A549 treated with Mapracorat at 1 μM for 4 hours (cell line): ENCODE measurements at places on chromosomes 13 and 19. TPM values are rescaled to one million over a fixed set of nuclear protein-coding genes. Genes with fewer than 3 reads are reported as not detected.

The COX7A1 gene
- total RNA-seq = not detected in 5 replicates

The EFNA2 gene
- total RNA-seq = 1.5 to 2.4 TPM (median 1.7 TPM) in 5 replicates

The TMEM221 gene
- 0.32 to 0.85 TPM (median 0.83 TPM) in 5 replicates for total RNA-seq

The CACNG8 gene
- total RNA-seq = 0.73 to 1.2 TPM (median 0.93 TPM) in 5 replicates

The PSG6 gene
- not detected in 5 replicates for total RNA-seq

The CDX2 gene
- total RNA-seq = 0.57 to 1.4 TPM (median 0.60 TPM) in 5 replicates

The GRIN2D gene
- 5.5 to 9.7 TPM (median 8.9 TPM) in 5 replicates for total RNA-seq

The GNG8 gene
- not detected in 5 replicates for total RNA-seq

The C5AR1 gene
- 1.6 to 2.9 TPM (median 2.1 TPM) in 5 replicates for total RNA-seq

The FCAR gene
- not detected in 5 replicates for total RNA-seq

The SMIM44 gene
- total RNA-seq = not detected in 5 replicates

The CNN2 gene
- total RNA-seq = 66.3 to 85.2 TPM (median 76.4 TPM) in 5 replicates

The ZNF560 gene
- total RNA-seq = not detected in 5 replicates

The LGALS14 gene
- total RNA-seq = not detected in 5 replicates
